ENCODE measurements at places on chromosomes 6 and 20.

- no peak for ATAC-seq
Observed at GRCh38 chr6:80095600-80095999, 10.9 kb upstream of the BCKDHB start.

- ATAC-seq = no peak
Observed at GRCh38 chr6:64553249-64553786, 917.7 kb downstream of the PHF3 start.

DNA sequence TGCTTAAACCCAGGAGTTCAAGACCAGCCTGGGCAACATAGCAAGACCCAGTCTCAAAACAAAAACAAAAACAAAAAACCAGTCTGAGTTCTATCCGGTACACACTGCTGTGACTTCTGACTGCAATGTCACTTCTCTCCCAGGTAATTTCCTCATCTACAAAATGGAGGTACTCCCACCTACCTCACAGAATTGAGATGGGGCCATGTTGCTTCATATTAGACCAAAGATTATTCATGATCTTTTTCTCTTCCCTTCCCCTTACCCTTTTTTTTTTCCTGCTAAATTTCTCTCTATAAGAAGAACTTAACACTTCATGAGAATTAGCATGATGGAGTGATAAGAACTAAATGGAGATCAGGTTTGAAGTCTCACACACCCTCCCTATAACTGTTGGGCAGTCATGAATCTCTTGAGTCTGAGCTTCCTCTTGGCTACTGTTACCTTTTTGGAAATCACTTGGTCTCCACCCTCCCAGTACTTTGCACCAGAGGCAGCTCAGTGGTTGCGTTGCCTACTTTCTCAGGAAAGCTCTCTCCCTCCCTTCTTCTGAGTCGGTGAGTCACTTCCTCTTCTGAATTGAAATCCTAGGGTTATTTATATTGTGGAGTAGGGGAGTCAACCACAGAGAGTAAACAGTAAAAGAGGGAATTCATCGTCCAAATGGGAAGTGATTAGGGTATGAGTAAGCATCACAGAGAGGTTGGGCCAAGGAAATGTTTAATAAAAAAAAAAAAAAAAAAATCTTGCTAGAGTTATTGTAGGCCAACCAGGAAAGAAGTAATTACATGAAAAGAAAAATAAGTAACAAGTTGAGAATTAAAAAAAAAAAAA, 59.9 kb upstream of the MAP7 start:
- peak; percentile 85 for ATAC-seq

DNA sequence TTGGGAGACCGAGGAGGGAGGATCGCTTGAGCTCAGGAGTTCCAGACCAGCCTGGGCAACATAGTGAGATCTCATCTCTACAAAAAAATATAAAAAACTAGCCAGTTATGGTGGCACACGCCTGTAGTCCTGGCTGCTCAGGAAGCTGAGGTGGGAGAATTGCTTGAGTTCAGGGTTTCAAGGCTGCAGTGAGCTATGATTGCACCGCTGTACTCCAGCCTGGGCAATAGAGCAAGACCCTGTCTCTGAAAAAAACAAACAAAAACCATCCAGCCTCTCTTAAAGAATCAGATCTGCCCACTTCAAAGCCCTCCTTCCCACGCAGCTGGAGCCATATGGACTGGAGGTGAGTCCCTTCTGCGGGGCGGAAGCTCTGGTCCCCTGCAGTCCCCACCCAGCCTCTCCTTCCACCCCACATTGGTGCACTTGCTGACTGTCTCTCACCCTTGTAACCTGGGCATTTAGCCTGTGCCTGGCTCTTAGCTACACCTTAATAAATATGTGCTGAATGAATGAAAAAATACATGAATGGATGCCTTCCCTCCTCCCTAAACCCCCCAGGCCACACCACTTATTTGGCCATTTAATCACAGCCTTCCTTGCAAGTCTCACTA, 7.2 kb upstream of the PARD6B start:
- ATAC-seq = peak; percentile 2

- ATAC-seq = no peak
Observed at GRCh38 chr6:26323525-26324294, 41.3 kb upstream of the BTN3A2 start.

DNA sequence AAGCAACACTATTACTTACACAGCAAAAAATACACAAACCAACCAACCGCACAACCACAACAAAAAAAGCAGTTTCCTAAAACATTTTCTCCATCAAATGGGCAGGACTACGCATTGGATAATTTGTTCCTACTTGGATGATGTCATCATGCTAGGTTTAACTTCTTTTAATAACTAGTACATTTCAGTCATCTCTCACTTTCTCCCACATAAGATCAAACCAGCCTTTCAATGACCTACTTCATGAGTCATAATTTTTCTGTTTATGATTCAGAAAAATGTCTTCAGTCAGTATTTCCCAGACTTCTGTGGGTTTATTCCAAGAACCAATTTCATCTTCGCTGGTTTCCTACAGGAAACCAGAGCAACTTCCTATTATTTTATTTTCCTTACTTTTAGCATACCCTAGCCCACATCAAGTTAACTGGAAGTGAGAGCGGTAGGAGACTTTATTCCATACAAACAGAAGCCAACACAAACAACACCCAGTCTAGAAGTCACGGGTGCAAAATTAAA, 134.2 kb downstream of the GMDS start:
- peak; percentile 92 for ATAC-seq

- no peak for ATAC-seq
Observed at GRCh38 chr6:27303613-27304272, 8.3 kb downstream of the POM121L2 start.

- ATAC-seq = no peak
Observed at GRCh38 chr20:50431066-50431450, 79.1 kb upstream of the PTPN1 start.

GRCh38 chr20:10708351-10709185, 34.8 kb upstream of the JAG1 start:
- no peak for ATAC-seq

GRCh38 chr20:4978050-4978918, 23.0 kb downstream of the SLC23A2 start:
- no peak for ATAC-seq

- ATAC-seq = peak; percentile 51
Observed at GRCh38 chr20:41150664-41151063, 13.3 kb downstream of the PLCG1 start.

GRCh38 chr6:106133040-106133439, 46.9 kb downstream of the PRDM1 start:
- ATAC-seq = no peak

- ATAC-seq = no peak
Observed at GRCh38 chr20:24359321-24360027, 110.0 kb upstream of the SYNDIG1 start.

GRCh38 chr20:35743693-35744491, 1.8 kb upstream of the RBM39 start:
- peak; percentile 10 for ATAC-seq

GRCh38 chr6:45156075-45156474, 172.1 kb upstream of the RUNX2 start:
- peak; percentile 99 for ATAC-seq

- no peak for ATAC-seq
Observed at GRCh38 chr20:43909720-43910119, 4.9 kb upstream of the TOX2 start.

DNA sequence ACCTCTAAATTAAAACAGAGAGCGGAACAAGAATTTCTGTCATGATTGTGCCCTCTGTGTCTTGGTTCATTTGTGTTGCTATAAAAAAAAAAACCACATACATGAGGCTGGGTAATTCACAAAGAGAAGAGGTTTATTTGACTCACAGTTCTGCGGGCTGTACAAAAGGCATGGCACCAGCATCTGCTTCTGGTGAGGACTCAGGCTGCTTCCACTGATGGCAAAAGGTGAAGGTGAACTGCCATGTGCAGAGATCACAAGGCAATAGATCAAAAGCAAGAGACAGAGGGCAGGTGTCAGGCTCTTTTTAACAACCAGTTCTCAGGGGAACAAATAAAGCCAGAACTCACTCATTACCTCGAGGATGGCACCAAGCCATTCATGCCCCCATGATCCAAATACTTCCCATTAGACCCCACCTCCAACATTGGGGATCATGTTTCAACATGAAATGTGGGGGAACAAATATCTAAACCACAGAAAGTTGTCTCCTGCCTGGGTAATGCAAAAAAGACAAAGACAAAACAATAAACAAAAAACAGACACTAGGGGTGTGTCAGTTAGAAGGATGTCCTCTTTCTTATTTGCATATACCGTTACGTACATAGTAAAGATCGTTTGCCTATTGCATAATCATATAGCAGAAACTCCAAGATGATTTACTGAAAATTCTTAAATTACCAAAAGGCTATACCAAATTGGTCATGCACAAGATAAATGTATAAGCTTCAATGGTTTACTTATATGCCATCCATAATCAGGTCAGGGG, 17.0 kb downstream of the SERPINB9 start:
- ATAC-seq = peak; percentile 57

DNA sequence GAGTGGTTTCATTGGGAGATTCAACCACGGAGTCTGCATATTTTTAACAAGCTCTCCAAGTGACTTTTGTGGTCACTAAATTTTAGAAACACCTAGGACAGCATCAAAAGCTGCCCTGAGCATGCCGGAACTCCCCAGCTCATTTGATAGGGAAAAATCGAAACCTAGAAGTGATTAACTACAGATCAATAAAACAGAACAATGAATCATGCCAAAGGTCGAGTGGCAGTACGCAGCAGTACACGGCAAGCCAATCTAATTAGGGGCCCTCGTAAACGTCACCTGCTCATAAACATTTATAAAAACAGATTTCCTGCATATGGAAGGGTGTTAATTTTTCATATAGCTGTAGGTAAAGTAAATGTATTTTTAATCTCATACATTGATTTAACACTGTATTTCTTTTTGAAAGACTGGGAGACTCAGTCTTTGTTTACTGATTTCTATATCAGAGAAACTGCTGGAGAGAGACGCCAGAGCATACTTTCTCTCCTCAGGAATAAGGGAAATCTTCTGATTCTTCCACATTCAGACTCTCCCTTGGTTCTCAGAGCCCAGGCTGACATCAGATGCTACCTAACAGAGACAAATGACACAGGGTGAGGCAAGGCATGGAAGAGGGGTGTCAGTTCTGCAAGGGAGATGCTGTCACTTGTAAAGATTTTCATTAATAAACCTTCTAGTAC, 232.5 kb downstream of the PTPRT start:
- no peak for ATAC-seq
